GM23338 (cell line): ENCODE measurements at places on chromosomes 4 and X.

GRCh38 chr4:169229571-169230028 lies 41.2 kb downstream of the SH3RF1 start:
- DNase-seq = no peak

- DNase-seq = peak; percentile 87
Measured at GRCh38 chr4:46648088-46648744, 258.3 kb upstream of the GABRA2 start.

DNA sequence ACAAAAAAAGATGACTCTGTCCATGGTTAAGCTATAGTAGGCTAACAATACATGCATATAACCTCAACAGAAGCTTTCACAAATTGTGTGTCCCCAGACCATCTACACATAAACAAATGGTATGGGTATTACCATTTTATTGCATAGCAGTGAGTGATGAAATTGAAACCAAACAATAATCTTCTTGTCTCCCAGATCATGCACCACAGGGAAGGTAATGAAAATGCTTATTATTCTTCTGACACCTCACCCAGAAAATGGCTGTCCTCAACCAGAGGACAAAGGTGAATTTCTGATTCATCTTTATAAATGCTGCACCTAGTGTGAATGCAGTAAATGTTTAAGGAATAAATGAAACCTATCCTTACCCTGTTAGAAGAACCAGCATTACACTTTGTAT lies 8.0 kb downstream of the PRSS12 start:
- DNase-seq = no peak

GRCh38 chrX:40094041-40094899 lies 3.5 kb downstream of the BCOR start:
- DNase-seq = no peak

- peak; percentile 60 for DNase-seq
Measured at GRCh38 chr4:145936997-145937901, 1.4 kb downstream of the ZNF827 start.

- no peak for DNase-seq
Measured at GRCh38 chrX:39710776-39711175, 387.0 kb downstream of the BCOR start.

DNA sequence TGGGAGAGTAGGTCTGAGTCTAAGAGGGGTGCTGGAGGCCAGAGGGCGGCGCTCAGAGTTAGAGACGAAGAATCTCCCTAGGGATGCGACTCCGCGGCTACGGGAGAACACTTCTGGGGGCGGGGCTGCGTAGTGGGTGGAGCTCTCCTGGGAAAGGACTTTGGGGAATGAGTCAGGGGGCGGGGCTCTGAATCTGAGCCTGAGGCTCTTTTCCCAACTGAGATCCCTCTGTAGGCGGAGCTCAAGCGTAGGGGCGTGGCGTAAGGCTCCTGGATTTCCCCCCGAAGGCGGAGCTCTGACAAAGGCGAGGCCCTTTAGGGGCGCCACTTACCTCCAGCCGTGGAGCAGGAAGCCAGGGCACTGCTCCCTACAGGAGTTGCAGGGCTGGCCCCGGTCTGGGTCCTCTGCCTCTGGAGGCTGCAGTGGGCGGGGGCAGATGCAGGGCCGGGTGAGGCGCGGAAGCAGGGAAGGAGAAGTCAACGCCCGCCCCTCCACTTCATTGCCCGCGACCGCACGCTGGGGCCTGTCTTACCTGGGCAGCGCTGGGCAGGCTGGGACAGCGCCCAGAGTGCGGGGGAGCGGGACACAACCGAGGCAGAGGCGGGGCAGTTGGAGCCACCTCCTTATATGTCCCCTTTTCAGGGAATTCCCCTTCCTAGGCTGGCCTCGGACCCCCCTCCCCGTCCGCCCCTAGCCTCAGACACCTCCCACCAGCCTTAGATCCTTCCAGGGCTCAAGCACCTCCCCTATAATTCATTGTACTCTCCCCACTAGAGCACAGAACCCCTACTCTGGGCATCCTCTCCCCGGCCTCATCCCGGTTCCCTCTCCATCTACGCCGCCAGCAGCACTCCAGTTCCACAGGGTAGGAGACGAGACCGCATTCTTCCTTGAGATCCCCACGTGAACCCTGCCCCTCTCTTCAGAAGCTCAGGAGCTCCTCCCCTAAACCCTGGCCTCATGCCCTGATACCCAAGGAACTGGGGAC lies 1.6 kb downstream of the PRICKLE3 start:
- peak; percentile 97 for DNase-seq

- no peak for DNase-seq
Measured at GRCh38 chr4:74329307-74329706, 21.0 kb downstream of the EPGN start.

GRCh38 chr4:185693548-185694215 lies 118.3 kb downstream of the SORBS2 start:
- DNase-seq = no peak

DNA sequence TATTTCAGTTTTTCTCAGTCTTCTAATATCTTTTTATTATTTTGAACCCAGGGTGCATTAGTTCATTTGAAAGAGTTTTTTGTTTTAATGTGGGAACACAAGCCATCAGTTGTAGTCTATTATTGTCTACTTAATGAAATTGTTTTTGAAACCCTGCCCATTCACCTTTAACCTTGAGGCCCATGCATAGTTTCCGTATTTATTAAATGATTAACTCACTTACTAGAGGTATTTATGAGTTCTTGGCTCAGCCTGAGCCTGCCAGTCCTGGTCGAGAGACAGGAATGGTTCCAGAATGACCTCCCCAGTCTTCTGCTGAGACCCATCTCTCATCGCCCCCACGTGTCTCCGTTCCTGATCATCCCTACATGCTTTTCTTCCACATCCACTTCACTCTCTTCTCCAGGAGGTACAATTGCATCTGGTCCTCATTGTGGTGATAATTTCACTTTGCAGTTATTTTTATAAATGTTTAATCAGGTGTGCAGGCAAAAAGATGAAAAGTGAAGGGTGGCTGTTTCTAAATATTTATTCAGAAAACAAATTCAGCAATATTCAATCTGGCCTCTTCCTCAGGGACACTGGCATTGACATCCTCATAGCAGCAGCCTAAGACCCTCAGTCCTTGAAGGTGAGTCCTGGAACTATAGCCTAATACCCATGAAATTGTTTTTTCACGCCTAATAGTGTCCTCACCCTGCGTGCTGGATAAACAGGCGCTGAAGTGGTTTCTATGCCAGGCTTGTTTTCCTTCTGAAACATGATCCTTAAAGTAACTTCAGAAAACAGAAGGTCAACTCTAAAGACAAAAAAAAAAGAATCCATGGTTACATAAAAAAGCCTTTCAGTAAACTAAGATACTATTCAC lies 112.8 kb downstream of the KDR start:
- no peak for DNase-seq

DNA sequence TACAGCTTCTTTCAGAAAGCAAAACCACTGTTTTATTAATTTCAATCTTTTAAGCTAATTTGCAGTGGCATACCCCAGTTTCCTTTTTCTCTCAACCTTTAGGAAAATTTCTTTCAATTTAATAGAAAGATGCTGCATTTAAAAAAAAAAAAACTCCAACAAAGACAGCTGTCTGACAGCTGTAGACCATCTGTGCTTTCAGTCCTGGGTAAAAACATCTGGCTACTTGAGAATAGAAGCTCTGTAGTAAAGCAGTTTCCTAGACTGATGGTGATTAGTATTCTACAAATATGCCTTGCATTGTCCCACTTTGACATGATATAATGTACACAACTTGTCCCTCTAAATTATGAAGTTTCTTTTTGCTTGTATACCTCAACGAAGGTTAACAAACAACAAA lies 197.8 kb downstream of the EDA start:
- DNase-seq = no peak

GRCh38 chr4:164251257-164251656 lies 502.7 kb upstream of the SMIM31 start:
- DNase-seq = no peak

GRCh38 chr4:15737255-15737654 lies 34.4 kb downstream of the BST1 start:
- no peak for DNase-seq

DNA sequence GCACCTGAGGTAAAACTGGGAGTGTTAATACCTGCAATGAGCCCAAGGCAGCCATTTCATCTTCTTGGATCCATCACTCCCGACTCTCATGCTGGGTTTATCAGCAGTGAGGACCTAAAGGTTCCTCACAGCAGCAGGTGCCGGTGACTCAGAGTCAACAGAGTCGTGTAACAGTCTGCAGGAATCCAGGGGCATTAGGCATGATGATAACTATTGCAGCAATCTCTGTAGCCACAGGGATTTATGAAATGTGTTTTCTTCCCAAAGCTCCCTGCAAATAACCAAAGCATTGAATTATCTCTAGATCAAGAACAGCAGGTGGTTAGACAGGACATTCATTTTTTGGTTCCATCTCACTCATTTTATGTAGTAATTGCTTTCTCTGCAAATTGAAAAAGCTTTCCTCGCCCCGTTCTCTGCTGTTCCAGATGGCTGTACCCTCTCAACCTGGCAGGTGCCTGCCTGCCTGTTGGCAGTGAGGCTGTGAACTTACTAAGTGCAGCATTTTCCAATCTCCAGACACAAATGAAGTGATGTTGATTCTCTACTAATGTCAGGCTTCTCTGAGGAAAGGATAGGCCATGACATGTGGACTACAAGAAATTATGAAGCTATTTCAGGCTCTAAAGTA lies 48.1 kb upstream of the TSPAN7 start:
- DNase-seq = no peak

- DNase-seq = peak; percentile 67
Measured at GRCh38 chr4:183721207-183722081, 62.4 kb downstream of the TRAPPC11 start.

DNA sequence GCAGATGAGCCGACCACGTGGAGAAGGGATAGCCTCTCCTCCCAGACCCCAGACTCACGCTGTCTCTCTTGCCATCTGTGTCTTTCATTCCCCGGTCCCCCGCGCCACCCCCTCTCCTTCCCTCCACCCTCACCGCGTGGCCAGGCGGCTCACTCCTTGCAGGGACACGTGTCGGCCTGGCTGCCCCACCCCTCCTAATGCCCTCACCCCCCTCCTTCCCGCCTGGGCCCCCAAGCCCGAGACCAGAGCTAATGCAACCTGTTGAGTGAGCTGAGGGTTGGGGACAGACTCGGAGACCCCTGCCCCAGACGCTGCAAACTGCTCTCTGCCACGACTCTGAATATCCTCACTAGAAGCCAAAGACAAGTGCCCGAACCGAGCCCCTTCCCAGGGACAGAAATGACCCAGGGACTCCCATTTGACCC lies 1.8 kb downstream of the SLC38A5 start:
- peak; percentile 2 for DNase-seq

- DNase-seq = peak; percentile 91
Measured at GRCh38 chrX:135003876-135004623, 13.3 kb downstream of the SMIM10 start.

- peak; percentile 74 for DNase-seq
Measured at GRCh38 chr4:87114245-87115062, 106.0 kb downstream of the KLHL8 start.

DNA sequence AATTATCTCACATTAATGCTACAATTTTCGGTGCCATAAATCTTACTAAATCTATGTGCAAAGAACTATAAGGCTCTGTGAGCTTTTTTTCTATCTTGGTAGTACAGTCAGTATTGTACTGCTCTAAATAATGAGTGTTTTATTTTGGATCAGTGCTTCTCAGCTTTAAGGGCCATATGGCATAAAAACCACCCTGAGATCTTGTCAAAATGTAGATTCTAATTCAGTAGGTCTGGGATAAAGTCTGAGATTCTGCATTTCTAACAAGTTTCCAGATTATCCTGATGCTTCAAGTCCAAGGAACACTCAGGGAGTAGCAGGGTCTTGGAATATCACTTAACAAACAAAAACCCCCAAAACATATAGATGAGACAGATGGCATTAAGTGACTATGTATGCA lies 486.5 kb downstream of the GRXCR1 start:
- no peak for DNase-seq
